H9 (cell line): ENCODE measurements at places on chromosomes 11 and 22.

DNA sequence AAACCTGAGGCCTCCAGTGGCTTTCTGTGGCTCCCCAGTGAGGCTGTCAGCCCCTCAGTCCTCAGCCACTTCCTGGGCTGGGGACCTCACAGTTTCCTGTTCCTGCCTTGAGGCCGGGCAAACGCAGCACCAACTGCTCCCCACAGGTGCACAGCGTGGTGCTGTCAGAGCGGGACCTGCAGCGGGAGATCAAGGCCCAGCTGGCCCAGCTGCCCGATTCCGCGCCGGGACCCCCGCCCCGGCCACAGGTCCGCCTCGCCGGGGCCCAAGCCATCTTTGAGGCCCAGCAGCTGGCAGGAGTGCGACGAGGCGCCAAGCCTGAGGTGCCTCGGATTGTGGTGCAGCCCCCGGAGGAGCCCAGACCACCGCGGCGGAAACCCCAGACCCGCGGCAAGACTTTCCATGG lies 5.4 kb downstream of the TBC1D10C start:
- DNase-seq, result no peak

DNA sequence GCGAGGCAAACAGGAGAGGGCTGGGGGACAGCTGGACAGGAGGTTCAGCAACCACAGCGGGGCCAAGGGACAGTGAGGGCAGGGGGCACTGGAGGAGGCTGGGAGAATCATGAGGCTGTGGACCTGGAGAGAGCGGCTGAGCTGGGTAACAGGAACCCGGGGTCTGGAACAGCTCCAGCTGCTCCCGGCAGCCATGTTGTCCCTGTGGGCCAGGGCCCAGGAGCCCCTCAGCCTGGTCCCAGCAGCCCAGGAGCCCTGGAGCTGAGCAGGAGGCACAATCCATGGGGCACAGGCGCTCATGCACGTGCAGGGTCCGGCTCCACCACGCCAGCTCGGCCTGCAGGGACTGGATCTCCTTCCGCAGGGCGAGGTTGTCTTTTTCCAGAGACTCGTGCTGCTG lies 7.4 kb downstream of the BATF2 start:
- no peak for DNase-seq

DNA sequence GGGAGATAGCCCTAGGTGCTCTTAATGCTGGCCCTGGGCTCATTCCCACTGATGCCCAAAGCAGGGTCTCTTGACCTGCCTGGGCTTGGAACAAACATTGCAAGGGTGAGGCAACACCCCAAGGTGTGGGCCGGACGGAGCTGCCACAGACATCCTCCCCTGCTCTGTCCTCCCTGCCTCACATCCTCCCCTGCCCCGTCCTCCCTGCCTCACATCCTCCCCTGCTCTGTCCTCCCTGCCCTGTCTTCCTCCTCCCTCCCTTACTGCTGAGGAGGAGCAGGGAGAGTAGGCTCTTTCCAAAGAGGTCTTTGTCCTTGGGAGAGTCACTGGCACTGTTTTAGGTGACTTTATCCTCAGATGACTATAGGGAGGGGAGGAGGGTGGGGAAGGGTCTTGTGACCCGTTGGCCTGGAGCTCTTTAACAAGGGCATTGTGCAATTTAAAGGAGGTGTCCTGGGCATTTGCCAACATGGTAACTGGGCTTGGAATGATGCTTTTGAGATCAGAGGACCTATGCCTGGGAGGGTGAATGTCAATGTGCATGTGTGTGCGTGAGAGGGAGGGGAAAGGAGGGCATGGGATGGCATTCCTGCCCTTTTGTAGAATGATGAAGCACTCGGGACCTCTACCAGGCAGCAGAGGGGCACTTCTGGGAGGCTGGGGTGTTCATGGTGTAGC lies 700 bp downstream of the FAM180B start:
- DNase-seq, result no peak

DNA sequence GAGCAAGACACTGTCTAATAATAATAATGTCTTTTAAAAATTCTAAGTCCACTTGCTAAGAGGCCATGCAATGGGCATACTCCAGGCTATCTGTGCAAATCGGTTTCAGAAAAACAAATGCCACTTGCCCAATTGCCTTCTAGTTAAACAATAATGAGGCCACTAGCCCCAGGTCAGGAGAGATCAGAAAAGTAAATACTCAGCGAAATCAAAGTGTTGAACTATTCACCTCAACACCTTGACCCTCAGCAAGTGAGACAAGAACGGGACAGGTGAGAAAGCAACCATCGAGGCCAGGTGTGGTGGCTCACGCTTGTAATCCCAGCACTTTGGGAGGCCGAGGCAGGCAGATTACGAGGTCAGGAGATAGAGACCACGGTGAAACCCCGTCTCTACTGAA lies 72.3 kb upstream of the SYN3 start:
- no peak for DNase-seq

GRCh38 chr11:65560555-65561418 lies 2.6 kb upstream of the LTBP3 start:
- peak; percentile 83 for DNase-seq

DNA sequence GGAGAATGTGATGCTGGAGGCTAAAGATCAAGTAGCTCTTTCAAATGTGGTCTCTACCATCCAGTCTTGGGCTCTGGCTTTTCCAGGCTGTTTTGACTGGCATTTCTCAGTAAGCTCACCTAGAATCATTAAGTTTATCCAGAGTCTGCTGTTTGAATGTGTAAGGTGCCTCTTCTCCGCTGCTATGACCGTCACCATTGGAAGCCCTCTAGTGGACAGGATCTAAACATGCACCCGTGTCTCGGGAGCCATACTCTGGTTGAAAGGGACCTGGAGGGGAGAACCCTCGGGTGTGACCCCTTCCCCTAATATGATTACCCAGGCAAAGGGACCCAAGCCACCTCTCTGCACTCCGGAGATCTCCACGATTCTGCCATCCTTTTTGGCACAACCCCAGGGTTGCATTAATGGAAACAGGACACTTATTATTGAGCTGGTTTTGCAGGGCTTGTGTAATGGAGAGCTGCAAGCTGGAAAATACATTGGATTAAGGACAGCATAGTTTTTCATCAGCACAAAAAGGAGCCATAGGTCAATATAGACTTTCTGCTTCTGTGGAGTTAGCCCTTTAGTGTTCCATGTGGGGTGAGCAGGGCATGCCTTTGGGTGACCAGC lies 191.0 kb upstream of the LARGE1 start:
- peak; percentile 64 for DNase-seq

- DNase-seq, result no peak
These were observed 141.7 kb upstream of the TBCEL start for GRCh38 chr11:120882175-120882574.

DNA sequence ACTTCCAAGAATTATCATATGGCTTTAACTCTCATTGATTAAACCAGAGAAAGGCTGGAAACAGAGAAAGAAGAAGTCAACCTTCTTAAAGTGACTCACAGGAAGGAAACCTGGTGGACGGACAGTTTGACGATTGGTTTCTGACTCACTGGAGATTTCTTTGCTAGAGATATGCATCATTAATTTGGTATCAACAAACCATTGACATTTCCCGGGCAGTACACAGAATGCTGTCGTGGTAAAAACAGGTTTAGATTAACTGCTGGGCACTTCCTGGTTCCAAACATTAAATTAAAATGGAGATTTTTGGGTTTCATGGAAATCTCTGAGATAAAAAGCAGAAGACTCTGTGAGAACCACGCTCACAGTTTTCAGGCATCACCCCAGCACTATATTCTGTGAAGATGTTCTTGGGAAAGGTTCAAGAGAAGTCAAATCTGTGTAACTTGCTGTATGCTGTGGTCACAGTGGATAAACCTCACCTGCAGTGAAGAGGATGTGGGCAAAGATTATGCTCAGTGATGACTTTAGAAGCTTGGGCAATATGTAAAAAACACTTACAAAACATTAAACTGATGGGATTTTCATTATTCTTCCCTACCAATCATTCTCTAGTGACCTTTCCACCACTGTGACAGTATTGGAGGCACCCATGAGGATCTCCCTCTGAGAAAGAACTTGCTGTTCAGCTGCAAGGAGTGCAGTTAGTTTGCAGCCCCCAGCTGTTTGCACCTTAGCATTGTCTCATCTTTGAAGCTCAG lies 61.1 kb upstream of the CD44 start:
- no peak for DNase-seq

GRCh38 chr11:2376751-2377451 lies at the start of gene CD81:
Gene CD81, plus strand, starts transcription at chr11:2377310. Its CDS starts 240 bp downstream, at chr11:2377550.
- peak; percentile 54 for DNase-seq

GRCh38 chr11:115784796-115785521 lies 280.7 kb upstream of the CADM1 start:
- DNase-seq, result no peak

GRCh38 chr22:25085930-25086901 lies 113.4 kb upstream of the CRYBB3 start:
- DNase-seq, result no peak

DNA sequence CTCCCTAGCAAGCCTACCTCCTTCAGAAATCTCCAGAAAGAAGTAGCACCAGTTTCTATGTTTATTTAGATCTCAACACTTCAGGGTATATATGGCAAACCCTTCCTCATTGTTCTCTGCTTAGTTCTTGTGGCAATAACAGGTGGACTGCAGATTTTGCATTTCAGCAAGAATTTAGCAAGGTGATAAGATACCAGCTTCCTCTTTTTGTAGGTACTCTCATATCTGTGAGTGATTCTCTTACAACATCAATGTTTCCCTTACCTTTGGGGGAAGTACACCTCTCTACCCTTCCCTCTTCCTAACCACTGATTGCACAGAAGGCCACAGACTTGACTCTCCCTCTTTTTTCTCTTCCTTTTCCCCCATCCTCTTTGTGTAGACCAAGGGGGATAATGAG lies 230.9 kb upstream of the SESN3 start:
- DNase-seq, result no peak

GRCh38 chr11:29282088-29282487 lies 734.7 kb downstream of the KCNA4 start:
- DNase-seq, result no peak

DNA sequence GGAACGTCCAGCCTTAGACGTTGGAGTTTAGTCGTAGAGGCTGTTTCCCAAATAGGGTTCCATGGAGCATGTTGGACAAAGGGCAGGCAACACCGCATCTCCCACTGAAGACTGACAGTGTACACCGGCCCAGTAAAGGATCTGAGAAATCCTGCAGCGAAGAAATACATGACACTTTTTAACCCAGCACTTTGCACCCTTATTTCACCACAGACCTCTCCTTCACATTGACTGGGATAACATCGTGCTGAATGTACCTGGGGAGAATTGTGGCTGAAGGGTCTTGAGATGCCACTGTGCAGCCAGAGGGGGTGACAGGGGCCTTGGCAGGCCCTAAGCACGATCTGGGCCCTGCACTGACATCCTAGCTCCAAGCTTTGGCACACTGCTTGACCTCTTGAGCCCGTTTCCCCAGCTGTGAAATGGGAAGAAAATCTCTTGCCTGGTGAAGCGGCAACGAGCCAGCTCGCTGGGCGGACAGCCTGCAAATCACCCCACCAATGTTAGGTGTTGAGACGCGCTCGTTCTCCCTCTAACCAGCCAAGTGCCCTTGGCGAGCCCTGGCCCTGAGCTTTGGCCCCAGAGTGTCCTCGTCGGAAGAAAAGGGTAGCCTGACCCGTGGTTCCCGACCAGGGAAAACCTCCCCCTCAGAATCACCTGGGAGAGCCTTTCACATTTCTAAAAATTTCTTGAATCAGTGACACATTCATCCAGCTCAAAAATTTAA lies 13.4 kb downstream of the CD5 start:
- no peak for DNase-seq

DNA sequence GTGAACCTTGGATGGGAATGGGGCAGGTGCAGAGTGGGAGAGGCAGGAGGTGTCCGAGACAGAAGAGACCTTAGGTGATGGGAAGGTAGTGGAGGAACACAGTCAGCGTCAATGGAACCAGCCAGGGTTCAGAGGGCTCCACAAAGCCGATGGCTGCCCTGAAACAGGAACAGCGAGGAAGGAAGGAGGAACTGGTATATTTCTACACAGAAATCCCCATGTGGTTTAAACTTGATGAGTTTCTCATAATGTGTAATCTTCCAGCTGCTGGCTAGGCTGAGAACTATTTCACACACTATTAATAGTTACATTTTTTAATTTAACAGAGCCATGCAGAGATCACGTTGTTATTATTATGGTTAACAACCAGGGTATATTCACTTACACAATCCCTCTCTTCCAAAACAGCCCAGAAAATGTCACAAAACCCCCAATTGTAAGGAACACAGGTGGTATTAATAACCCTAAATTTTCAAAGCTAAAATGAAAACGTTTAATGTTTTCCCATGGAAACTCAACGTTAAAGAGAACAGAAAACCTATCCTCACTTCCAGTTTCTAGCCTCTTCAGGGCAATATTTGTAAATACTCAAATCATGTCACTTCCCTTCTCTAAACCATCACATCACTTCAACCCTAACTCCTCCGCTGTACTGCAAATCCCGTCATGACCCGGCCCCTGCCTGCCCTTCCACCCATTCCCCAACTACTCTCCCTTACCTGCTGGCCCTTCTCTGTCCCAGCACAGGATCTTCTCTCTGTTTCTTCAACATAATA lies 74.5 kb upstream of the ARFGAP3 start:
- no peak for DNase-seq

DNA sequence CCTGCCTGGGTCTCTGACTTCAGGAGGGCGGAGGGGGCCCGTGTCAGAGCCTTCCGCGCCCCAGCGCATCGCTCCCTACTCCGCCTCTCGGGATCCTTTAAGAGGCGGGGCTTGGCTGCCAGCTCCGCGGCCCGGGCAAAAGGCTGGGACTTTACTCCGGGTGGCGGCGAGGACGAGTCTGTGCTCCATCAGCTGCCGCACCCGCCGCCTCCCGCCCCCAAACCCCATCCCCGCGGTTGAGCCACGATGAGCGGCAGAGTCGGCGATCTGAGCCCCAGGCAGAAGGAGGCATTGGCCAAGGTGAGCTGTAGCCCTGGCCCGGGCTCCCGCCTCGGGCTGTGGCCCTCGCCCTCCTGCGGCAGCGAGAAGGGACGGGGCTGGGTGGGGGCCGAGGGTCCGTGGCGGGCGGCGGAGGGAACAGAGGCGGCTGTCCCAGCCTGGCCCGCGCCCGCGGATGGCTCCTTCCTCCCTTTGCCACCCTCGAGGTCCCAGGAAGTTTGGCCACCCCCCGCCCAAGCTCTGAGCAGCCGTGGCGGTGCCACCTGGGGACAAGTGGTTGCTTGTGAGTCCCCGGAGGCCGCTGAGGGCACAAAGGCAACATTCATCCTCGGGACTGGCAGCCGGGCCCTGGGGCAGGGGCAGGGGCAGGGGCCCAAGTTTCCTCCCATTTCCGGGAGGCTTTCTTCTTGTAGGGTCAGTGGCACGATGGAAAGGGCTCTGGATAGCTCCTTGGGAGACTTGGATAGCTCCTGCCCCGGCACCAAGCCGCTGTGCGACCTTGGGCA lies at the start of gene SEC14L2:
TSS of gene SEC14L2 (plus strand) at position 148 of the 785 bp plus-strand sequence. CDS start at position 247, 99 bp downstream.
- peak; percentile 65 for DNase-seq
